Chondrocyte (in vitro differentiated cells): ENCODE measurements at places on chromosomes 5 and 9. TPM values are rescaled to one million over a fixed set of nuclear protein-coding genes. Genes with fewer than 3 reads are reported as not detected.

DNA sequence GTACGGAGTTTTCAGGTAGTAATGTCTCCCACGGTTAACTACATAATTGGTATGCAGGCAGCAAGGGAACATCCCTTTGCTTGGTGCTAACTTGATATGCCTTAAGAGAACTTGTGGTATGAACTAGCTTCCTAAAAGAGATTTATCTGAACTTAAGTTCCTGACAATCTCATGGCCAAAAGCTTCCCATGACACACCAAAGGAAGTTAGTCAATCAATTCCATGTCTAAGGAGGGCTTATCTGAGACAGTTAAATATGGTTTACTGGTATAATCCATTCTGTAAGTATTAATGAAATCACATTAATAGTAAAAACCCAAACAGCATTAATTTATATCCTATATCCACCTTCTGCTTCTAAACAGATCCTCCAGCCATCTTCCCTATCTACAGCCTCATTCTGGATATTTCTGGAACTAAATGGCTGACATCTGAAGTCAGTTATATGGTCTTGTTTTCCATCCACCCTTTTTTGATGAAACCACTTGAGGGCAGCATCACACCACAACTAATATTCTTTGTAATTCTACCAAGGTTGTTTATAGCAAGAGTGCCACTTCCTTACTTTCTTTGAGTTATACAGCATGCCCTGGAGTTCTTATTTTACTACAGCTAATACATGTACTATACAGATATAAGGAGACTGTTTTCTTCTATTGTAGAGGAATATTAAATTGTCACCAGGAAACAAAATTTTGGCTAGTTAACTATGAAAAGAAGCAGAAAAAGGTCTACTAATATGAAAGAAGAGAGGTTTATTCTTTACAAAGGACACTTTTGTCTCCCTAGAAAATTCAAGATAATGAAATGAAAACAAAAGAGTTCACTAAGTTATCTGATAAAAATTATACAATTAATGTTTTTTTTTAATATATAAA is 34.7 kb downstream of the SHOC1 start:
- DNase-seq: no peak
- peaks cover 18% of the 10 kb centered on the region for H3K4me1 ChIP-seq
- H3K4me3 ChIP-seq: no peak overlapping the region
- no peak overlapping the region for H3K27ac ChIP-seq
- no peaks in the 10 kb centered on the region for H3K27me3 ChIP-seq
- no peaks in the 10 kb centered on the region for H3K36me3 ChIP-seq

DNA sequence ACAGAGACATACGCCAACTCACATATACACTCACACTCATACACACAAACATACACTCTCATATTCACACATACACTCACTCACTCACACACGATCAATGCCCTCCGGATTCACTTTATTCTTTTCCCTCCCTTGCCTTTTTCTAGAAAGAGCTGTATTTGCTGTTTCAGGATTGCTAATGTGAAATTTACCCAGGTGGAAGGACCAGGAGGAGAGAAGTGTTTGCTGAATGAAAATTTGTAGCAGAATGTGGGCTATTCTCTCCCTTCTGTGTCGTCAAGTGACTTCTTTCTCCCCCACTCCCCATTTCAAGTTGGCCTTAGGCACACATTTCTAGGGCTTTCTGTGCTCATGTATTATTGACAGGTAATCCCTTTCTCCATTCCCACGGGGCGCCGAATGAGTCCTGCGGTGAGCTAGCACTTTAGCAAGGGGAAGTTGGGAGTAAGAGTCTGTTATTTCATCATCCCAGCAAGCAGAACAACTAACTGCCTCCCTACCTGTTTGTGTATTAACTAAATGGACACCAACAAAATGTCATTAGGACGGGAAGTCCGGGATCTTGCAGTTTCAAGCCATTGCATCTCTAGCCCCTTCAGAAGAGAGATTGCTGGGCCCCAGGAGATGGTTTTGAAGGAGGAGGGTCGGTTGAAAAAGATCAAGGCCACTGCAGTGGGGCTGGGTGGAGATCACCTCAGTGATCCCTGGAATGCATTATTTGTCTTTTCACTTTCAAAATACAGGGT is 97.1 kb upstream of the TAF11L2 start:
- no peaks in the 10 kb centered on the region for H3K36me3 ChIP-seq
- no peak overlapping the region for H3K4me3 ChIP-seq
- H3K27me3 ChIP-seq: peaks cover 2% of the 10 kb centered on the region
- no peak for DNase-seq
- no peak overlapping the region for H3K27ac ChIP-seq

DNA sequence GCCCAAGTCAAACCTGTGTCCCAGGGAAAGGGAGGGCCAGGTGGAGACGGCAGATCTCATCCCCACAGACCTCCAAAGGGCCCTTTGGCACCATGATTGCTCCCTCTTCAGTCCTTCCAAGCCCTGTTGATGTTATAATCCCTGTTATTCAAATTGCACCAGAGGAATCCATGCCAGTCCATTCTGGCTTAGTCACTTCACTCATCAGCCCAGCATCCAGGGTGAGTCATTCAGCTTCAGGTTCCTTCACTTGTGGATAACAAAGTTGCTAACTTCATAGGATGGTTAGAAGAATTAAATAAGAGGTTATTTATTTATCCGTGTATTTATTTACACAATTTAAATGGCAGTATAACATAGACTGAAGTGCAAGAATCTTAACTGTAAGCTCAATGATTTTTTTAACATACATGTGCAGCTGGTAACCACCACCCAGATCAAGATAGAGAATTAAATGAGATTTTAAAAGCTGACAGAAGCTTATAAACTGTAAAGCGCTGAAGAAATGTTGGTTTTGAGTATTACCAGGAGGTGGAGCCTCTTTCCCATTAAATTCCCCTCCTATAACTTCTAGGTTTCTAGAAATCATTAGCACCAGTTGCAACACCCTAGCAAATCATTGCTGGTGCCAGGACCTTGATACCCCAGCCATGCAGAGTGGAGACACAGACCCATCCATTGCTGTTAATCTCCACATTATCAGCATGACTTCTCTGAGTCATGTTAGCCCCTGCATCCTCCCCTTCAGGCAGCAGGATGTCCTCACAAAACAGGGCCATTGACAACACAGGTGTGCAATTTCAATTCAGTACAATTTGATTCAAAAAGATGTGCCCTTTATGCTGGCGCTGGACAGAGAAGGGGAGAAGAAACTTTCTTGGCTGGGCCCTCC is 77.4 kb downstream of the SEC61B start:
- H3K4me3 ChIP-seq: no peak overlapping the region
- H3K27ac ChIP-seq: no peak overlapping the region
- DNase-seq: no peak
- H3K27me3 ChIP-seq: no peaks in the 10 kb centered on the region

The HTR1A gene
- not detected in 3 replicates for total RNA-seq

- DNase-seq: no peak
- no peaks in the 10 kb centered on the region for H3K36me3 ChIP-seq
- H3K27ac ChIP-seq: no peak overlapping the region
- H3K27me3 ChIP-seq: peaks cover 21% of the 10 kb centered on the region
- no peak overlapping the region for H3K4me3 ChIP-seq
Observed at GRCh38 chr9:132216861-132217619, 55.2 kb downstream of the NTNG2 start.

DNA sequence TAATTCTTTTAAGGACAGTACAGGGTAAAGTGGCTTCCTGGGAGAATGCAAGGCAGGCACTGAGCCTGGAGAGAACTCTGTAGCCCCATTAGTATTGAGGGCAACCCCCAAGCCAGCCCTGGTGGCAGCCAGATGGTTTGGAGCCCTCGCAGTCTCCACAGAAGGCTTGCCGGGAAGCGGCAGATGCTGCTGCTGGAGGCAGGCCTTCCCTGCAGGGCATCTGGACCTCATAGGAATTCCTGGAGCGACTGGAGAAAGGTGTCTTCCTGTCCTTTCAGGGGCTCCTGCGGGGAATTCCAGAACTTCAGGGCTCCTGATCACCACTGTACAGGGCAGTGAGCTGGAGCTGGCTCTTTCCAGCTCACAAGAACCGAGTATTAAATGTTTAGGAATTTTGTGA is 167.5 kb downstream of the INSYN2B start:
- no peak overlapping the region for H3K4me3 ChIP-seq
- H3K4me1 ChIP-seq: peaks cover 4% of the 10 kb centered on the region
- H3K27me3 ChIP-seq: peaks cover 5% of the 10 kb centered on the region
- no peak for DNase-seq

DNA sequence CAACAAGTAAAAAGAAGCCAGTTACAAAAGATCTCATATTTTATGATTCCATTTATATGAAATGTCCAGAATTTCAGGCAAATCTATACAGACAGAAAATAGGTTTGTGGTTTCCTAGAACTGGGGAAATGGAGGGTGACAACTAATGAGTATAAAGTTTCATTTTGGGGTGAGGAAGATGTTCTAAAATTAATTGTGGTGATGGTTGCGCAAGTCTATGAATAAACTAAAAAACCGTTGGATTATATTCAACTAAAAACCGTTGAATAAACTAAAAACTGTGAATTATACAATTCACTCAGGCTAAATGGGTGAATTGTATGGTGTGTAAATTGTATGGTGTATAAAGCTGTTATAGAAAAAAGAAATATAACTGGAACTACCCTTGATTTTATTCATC is 47.6 kb downstream of the ADAMTS6 start:
- no peak overlapping the region for H3K4me3 ChIP-seq
- H3K4me1 ChIP-seq: no peaks in the 10 kb centered on the region
- no peak for DNase-seq
- no peak overlapping the region for H3K27ac ChIP-seq

DNA sequence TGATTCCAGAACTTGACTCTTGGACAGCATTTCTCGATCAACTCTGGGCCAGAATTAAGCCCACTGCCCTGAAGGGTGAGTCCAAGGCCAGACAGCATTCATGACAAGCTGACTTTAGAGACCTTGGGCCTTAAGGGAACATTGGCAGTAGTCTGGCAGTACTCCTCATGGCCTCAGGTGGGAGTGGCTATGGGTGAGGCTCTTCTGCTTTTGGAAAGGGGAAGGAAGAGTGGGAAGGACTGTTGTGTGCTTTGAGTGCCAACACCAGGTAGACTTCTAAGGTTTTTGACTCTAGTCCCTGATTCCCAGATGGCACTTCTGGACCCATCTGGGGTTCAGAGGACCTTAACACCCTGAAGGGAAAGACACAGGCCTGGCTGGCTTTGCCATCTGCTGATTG is 530.4 kb downstream of the ACTL7B start:
- no peak overlapping the region for H3K27ac ChIP-seq
- no peaks in the 10 kb centered on the region for H3K27me3 ChIP-seq
- DNase-seq: no peak
- peaks cover 13% of the 10 kb centered on the region for H3K36me3 ChIP-seq

The TTC39B gene
- 27.9 to 35.1 TPM (median 30.6 TPM) in 3 replicates for total RNA-seq

The ZNF354B gene
- total RNA-seq: 12.8 to 13.9 TPM (median 13.4 TPM) in 3 replicates

DNA sequence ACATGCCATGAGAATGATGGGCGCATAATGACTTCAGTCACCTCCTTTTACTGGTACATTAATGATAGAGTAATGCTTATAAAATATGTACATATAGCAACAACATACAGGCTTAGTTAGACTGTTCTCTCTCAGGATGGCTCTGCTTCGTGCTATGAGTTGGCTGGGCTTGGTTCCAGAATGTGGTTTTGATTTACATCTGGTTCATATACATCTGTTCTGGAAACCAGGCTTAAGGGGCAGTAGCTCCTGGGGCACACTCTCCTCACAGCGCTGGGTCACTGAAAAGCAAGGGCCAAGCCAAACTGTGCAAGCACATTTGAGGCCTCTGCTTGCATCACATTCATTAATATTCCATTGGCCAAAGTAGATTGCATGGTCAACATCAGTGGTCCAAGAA is 44.9 kb downstream of the PCSK1 start:
- no peak overlapping the region for H3K27ac ChIP-seq
- H3K4me1 ChIP-seq: peaks cover 34% of the 10 kb centered on the region
- H3K36me3 ChIP-seq: peaks cover 2% of the 10 kb centered on the region
- no peak for DNase-seq
- peaks cover 6% of the 10 kb centered on the region for H3K27me3 ChIP-seq

DNA sequence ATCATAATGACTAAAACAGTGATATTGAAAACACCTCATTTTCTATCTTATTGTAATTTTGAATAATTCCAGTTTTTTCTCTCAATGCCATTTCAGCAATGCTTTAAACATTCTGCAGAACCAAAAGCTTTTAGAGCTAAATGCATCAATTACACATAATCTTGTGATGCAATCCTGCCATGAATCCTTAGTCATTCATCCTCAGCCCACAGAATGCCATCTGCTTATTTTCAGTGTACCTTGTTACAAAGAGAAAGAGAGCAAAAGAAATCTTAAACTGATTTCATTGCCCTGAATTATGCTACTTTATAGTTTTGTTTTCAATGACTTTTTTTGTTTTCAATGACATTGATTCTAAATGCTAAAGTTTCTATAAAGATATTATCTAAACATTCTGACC is 1234.8 kb upstream of the C9orf72 start:
- H3K27me3 ChIP-seq: no peaks in the 10 kb centered on the region
- H3K27ac ChIP-seq: no peak overlapping the region
- H3K36me3 ChIP-seq: no peaks in the 10 kb centered on the region

The KIF4B gene
- total RNA-seq: 0.07 TPM in 1 of 3 replicates, not detected in the others

The CHSY3 gene
- 18.1 to 44.6 TPM (median 19.7 TPM) in 3 replicates for total RNA-seq

GRCh38 chr5:35919191-35919590 is 19.2 kb downstream of the CAPSL start:
- H3K27me3 ChIP-seq: no peaks in the 10 kb centered on the region
- peaks cover 4% of the 10 kb centered on the region for H3K36me3 ChIP-seq
- H3K4me3 ChIP-seq: no peak overlapping the region
- no peak for DNase-seq

The PCDHGB3 gene
- total RNA-seq: 0.21 to 0.36 TPM (median 0.30 TPM) in 3 replicates

DNA sequence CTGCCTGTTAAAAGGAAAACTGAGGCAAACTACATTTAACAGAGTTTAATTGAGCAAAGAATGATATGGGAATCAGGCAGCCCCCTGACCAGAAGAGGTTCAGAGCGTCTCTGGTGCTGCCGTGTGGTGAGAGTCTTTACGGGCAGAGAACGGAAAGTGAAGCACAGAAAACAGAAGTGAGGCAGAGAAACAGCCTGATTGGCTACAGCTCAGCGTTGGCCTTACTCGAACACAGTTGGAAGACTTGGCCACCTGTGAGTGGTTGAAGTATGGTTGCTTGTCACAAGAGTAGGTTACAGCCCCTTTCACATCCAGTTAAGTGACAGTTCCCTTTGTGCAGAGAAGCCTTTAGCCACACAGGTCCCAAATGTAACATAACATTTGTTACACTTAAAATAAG is 16.9 kb upstream of the FBP1 start:
- no peak for DNase-seq
- H3K4me3 ChIP-seq: no peak overlapping the region
- H3K27me3 ChIP-seq: peaks cover 3% of the 10 kb centered on the region
- H3K4me1 ChIP-seq: peaks cover 3% of the 10 kb centered on the region
- no peak overlapping the region for H3K27ac ChIP-seq
- H3K36me3 ChIP-seq: no peaks in the 10 kb centered on the region
